Activated T-cell treated with anti-CD3 and anti-CD28 coated beads for 48 hours (primary cell): ENCODE measurements at places on chromosomes 16 and 17.

DNA sequence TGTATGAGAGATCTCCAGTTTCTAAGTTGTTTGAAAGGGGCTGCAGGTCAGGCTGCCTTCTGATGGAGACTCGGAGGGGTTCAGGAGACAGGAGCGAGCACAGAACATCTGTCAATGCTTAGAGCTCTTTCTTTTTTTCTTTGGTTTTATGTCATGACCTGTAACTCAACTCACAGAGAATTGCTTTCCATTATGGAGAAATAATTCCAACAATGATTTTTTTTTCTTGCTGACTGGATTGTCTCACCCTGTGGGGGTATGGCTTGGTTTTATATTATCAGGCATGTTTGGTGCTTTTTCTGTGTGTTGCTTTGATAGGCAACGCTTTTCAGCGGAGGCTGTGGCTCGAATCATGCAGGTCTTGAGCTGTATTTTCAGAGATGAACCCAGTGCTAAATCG, 10.7 kb upstream of the KCNJ2 start:
- DNase-seq, result no peak

DNA sequence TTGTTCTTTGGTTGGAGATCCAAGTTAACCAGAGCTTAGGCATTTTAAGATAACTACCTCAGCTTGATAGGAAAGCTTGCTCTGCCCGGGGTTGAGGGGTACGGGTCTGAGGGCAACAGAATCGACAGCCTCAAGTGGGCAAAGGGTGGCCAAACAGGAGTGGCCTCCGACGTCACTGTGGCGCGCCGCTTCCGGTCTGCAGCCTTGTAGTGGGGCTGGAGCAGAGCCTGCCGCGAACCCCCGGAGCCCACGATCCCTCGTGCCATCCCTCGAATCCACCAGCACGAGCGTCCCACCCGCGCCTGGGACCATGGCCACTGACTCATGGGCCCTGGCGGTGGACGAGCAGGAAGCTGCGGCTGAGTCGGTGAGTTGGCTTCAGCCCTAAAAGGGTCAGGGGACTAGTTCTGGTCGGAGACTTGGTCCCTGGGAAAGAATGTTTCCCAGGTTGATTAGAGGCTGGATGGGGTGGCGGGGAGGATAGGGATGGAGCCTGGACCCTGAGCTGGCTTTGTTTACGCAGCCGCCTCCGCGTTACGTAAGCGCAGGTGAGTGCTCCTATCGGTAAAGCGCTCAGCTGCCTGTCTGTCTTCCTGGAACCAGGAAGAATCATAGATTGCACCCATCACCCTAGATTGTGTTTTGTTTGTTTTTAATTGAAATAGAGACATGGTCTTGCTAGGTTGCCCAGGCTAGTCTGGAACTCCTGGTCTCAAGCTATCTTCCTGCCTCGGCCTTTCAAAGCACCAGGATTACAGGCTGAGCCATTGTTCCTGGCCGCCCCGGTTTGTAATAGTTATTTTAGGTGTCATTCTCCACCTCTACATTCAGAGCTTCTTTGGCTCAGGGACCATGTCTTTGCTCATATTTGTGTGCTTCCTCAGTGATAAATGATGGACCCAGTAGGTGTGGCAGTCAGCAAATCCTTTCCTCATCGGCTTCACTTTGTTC, at the start of gene DDX19B:
Gene DDX19B (plus strand): TSS at position 199 of the 951 bp plus-strand sequence. CDS start 112 bp downstream, at position 311.
- peak; percentile 53 for DNase-seq

DNA sequence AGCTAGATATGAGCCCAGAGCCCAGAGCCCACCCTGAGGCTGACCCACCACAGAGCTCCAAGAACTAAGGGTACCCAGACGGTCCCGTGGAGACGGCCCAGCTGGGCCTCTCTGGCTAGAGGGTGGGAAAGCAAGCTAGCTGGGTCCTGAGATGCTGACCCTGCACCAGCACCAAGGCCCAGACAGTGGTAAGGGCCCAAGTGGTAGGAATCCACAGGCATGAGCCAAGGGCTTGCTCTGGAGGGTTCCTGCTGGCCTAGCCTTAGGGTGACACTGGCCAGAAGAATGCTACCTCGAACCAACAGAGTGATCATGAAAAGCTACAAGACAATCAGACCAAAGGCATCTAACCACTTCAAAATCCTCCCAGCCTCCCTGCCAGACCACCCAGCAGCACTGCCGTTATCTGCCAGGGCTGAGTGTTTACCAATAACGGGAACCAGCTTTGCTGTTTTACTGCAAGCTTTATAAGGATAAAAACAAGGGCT, 13.2 kb downstream of the HIC1 start:
- DNase-seq, result no peak

DNA sequence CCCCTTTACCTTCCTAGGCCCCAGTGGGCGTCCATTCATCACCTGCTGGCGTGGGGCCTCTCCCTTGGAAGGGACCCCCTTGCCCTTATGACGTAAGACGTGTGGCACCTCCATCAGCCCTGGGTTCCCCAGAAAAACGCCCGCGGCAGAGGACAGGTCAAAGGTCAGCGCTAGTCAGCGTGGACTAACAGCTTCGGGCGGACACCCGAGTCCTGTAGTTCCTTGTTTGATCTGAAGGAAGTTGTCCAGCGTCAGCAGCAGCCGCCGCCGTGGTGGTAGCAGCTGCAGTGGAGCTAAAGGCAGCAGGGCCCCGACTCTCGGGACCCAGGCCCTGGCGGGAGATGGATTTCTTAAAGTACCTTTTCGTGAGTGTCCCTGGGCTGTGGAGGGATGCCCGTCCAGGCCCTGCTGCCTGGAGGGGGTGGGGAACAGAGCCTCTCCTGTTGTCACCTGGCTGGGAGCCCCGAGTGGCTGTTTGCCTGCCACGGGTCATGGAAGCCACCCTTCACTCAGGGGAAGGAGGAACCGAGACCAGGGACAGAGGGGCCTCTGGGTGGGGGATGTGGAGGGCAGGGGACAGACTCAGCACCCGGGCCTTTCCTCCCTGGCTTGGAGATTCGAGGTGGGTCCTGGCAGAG, 123.6 kb downstream of the OR1D5 start:
- DNase-seq, result no peak

- no peak for DNase-seq
These were observed 20.4 kb downstream of the CDH3 start for GRCh38 chr16:68665501-68665900.

DNA sequence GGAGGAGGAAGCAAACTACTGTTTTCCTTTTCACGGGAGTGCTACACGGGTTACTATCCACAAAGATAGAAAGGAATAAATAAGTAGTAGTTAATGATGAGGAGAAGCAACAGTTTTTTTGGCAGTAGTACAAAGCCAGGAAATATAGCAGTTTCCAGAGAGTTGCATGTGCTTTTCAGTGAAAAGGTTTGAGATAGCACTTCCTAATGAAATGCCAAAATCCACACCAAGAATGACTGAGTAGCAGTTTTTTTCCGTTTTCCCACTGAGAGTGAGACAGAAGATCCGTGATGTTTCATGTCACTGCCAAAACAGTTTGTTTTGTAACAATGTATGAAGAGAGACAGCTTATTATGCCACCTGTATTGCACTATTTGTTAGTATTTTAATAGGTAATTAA, 129.1 kb downstream of the STX8 start:
- DNase-seq, result no peak

GRCh38 chr17:76444518-76445311, 8.2 kb downstream of the UBE2O start:
- DNase-seq, result no peak

DNA sequence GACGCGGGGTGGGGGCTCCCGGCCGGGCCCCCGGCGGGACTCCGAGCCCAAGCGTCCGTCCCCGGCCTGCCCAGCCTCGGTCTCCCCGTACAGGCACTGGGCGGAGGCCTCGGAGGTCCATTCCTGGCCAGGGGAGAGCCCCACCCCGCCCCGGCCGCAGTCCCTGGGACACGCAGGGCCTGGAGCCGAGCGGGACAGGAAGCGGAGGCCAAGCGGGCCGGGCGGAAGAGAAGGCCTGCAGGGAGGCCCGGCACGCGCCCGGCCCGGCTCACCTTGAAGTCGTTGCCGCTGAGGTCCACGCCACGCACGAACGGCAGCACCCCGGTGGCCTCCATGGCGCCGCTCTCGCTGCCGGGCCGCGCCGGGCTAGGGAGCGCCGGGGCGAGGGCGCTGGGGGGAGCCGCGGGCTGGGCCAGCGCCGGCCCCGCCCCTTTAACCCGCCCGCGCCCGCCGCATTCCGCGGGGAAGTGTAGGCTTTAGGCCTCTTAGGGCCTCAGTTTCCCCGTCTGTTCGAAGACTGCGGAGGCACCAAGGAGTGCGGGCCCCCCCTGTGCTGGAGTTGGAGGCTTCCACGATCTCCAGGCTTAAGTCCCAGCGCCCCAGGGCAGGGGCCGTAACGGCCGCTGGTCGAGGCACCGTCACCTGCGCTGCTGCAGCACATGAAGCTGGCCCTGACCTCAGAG, at the start of gene FLII:
Gene FLII (minus strand): TSS at position 383 of the 683 bp plus-strand sequence. CDS start 48 bp downstream, at position 335.
- peak; percentile 49 for DNase-seq

GRCh38 chr17:42342242-42343008, 45.8 kb downstream of the STAT3 start:
- no peak for DNase-seq

DNA sequence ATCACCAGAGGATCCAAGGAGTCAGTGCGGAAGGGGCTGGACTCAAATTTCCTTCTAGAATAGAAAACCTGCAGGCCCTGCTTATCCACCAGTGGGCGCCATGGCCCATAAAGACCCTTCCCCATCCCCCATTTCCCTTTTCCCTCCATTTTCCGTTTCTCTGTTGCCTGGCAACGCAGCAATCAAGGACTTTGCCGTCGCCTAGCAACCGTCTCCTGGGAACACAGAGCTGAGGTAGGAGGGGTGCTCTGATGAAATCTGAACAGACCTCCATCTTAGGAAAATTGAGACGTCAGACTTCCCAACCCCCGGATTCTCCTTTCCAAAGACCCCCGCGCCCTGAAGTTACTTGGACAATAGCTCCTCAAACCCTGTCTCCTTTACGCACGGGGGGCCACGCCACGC, 5.7 kb downstream of the DLG4 start:
- no peak for DNase-seq

DNA sequence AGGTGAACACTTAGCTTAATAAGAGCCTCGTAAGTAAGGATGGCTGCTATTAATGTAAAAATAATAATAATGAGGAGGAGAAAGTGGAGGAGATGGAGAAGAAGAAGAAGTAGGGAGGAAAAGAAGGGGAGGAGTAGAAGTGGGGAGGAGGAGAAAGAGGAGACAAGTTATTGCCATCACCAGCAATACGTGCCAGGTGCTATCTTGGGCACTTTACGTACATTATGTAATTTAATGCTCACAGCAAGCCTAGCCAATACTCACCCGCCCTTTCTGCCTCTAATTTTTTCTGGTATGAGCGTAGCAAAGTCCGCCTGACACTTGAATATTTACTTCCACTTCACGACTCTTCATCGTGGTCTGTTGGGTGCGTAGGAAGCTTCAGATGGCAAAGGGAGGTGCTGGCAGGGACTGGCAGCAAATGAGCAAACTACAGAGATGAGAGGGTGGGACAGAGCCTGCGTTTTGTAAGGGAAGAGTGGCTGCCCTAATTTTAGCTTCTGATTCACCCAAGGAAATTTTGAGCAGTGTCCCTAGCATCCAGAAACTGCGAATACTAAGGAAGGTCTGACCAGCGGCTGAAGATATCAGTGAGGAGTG, 42.1 kb upstream of the CDH13 start:
- no peak for DNase-seq

- DNase-seq, result no peak
These were observed 21.4 kb downstream of the NTAN1 start for GRCh38 chr16:15034266-15035162.

- no peak for DNase-seq
These were observed 22.4 kb downstream of the SPNS2 start for GRCh38 chr17:4520894-4521600.

DNA sequence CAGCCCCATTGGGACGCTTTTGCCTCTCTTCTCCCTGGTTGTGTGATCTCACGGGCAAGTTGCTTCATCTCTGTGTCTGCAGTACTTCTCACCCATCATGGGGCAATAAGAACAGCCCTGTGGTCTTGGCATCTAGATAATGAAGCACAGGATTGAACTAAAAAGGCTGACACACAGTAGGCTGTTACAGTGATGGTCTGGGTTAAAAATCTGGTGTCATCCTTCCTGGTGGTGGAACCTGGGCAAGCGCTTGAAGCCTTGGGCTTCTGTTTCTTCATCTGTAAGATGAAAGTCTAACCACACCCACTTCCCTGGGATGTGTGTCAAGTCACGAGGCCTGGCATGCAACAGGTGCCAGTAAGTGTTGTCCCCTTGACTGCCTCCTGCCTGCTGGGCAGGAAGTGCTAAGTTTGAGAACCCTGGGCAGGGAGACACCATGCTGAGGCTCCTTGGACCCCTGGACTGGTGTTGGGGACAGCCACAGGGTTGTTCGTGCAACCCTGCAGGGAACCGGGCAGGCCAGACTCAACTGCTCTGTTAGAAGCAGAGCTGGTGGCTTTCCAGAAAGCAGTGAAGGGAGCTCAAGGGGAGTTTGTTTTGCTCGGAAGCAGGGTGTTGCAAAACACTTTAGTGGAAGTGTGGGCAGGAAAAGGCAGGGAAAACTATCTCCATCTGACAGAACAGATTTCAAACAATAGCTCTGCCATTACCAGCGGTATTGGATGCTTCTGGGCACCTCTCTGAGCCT, 5.9 kb upstream of the MAP2K3 start:
- no peak for DNase-seq

- no peak for DNase-seq
These were observed 1.1 kb downstream of the HSD17B1 start for GRCh38 chr17:42553866-42554249.

DNA sequence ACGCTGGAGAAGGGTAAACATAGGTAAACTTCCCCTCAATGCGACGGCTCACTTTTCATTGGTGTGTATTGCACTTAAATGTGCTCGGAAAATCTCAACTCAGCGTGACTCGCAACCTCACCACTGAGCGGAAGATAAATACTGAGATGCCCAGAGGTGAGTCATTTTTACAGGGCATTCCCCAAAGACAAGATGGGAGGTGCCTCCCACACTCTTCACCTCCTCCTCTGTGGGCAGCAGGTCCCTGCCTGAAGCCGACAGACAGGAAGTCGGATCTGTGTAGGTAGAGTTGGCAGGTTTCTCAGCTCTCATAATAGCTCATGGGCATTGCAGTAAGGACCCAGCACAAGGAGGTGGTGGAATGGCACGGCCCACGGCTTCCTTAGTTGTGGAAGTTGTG, 274.6 kb upstream of the HSBP1 start:
- DNase-seq, result no peak

DNA sequence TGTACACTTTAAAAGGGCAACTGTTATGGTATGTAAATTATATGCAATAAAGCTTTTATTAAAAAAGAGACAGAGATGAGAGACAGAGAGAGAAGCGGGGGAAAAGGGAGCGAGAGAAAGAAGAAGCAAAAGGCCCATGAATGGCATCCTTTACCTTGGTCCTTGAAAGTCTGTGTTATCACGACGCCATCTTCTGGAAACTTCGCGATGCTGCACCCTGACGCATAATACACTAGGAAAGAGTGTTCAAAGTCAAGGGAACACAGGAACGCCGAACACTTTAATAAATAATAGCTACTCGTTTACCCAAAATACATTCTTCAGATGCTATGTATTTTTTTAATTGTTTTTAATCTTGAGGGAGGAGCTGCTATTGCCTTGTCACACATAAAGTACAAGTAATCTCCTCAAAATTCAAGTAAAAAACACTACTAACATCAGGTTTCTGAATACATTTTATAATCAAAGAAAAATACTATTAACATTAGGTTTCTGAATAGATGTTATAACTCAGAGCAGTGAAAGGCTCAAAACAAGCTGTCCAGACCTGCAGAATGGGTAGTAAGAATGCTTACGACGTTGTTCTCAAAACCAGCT, 23.0 kb upstream of the SLC38A8 start:
- DNase-seq, result no peak

- no peak for DNase-seq
These were observed 1095.3 kb upstream of the CDH8 start for GRCh38 chr16:63131503-63131902.

- no peak for DNase-seq
These were observed 340.3 kb upstream of the CDH5 start for GRCh38 chr16:66026211-66026610.

- DNase-seq, result no peak
These were observed 29.0 kb upstream of the EMP2 start for GRCh38 chr16:10609402-10609774.
